Globus pallidus (tissue), 1 donor: ENCODE measurements at places on chromosomes 16 and 17.
A peak's percentile ranks its signal among the peaks of the same experiment; 100 is the strongest.

- DNase-seq: no peak
Measured at GRCh38 chr16:17365211-17365541, 105.6 kb downstream of the XYLT1 start.

- DNase-seq: no peak
Measured at GRCh38 chr16:75323198-75323597, 71.8 kb upstream of the BCAR1 start.

DNA sequence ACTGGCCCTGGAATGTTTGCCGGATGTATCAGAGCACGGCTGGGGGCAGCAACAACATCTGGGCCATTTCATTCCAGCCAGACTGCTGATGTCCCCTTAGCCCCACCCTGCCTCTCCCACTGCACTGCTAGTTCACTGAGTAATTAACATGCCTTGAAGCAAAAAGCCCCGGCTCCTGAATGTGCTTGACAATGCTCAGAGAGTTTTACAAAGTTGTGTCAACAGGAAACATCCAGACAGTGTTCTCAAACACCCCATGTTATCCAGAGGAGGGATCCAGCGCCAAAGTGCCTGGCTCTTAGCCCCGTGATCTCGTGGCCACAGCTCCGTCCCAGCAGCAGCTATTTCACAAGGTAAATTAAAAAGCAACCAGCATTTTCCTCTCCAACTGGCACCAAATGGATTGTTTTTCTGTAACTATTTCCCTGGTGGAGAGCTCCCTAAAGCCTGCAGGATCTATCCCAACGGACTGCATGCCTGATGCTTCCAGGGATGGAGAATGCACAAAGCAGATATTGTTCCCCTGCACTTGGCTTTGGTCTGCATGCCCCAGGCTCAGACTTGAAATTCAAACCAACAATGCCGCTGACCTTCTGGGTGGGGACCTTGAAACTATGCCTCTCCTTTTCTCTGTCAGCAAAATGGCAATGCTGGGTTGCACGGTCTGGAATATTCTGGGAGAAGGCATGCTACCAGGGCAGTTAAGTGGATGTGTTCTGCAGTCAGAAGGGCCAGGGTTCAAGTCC is 115.6 kb upstream of the CDH5 start:
- DNase-seq: peak; percentile 89

GRCh38 chr16:88798772-88799455 is 4.7 kb upstream of the CDT1 start:
- DNase-seq: no peak

- no peak for DNase-seq
Measured at GRCh38 chr17:6340708-6341107, 94.2 kb downstream of the AIPL1 start.

GRCh38 chr17:76246080-76247066 is 6.1 kb upstream of the RNF157 start:
- no peak for DNase-seq

GRCh38 chr16:73058616-73059409 is 10.9 kb upstream of the ZFHX3 start:
- no peak for DNase-seq

GRCh38 chr17:48611213-48611612 is 396 bp upstream of the HOXB7 start:
- no peak for DNase-seq

DNA sequence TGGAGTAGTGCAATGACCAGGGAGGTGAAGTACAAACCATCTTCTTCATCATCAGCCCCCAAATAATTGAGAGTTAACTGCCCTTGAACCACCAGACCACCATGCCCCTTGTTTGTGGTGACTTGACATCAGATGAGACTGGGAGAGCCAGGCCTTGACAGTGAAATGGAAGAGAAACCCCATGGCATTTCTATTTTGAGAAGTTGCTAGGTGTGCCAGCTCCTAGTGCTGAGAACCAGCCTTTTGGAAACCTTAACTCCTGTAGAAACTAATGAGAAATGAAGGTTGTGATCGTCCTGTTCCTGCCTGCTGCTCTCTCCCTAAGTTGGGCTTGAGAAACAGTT is 2.8 kb downstream of the TMEM94 start:
- DNase-seq: no peak

- DNase-seq: no peak
Measured at GRCh38 chr16:79365702-79366101, 234.8 kb downstream of the MAF start.

DNA sequence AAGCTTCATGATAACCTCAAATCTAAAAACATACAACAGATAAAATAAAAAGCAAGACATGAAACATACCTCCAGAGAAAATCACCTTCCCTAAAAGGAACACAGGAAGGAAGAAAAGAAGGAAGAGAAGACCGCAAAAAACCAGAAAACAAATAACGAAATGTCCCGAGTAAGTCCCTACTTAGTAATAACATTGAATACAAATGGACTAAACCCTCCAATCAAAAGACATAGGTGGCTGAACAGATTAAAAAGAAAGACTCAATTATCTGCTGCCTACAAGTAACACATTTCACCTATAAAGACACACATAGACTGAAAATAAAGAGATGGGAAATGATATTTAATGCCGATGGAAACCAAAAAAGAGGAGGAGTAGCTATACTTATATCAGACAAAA is 6.2 kb downstream of the FBXO39 start:
- DNase-seq: no peak

GRCh38 chr16:49660626-49661025 is 195.3 kb downstream of the ZNF423 start:
- no peak for DNase-seq

DNA sequence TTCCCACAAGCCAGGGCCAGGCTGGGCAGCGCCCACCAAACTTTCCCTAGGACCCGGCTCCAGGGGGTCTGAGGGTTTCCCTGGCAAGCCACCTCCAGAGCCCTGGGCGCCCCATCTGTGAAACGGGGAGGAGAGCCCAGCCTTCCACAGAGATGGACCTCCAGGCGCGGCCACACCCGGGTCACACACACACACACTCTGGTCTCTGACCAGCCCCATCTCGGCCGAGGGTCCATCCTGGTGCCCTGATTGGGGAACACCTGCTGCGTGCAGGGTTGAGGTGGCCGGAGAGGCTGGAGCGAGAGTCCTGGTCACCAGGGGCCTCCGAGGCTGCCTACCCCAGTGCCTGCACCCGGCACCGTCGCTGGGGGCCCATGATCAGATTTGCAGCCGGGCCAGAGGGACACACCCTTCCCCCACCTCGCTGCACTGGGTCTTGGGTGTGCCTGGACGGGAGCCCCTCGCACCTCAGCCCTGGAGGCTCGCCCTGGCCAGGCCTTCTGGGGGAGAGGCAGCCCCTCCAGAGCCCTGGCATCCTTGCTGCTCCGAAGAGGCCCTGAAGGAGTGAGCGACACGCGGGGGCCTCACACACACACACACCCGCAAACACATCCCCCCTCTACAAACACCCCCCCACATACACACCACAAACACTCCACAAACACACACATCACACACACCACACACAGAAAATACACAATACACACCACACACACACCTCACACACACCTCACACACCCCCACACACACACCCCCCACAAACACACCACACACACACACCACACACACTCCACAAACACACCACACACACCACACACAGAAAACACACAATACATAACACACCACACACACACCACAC is 29.7 kb downstream of the SLC25A10 start:
- no peak for DNase-seq

DNA sequence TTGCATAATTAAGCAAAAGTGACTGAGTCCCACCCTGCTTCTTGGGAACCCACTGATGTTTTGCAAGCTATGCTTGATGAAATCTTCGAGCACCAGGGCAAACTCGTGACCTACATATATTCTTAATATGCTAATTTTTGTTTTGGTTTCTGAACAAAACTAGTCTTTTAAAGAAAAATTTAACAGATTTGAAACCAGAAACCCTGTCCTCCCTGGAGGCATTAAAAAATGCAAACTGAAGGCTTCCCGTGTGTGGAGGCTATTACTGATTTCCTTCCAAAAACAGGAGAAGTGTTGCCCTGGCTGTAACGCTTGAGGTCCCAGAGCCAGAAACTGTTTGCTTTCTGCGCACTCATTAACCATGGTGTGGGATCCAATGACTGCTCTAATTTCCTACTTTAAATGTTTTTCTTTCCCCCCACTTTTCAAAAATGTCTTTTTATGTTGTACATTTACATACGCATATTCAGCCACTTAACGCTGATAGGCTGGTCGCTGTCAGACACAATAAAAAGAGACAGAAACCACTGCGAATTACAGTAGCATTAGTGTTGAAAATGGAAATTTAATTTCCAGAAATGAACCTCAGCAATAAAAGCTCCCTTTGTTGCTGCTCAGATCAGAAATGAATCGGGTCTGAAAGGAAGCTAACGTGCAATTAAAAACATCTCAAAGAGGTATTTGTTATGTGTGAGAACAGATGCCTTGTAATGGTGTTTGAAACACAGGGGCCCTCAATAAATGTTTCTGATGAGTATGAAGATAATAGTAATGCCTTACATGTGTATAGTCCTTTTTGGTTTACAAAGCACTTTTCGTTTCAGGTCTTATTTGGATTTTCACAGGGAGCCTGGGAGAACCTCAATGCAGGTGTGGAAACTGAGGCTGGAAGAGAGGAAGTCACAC is 39.9 kb upstream of the IRX6 start:
- peak; percentile 6 for DNase-seq

DNA sequence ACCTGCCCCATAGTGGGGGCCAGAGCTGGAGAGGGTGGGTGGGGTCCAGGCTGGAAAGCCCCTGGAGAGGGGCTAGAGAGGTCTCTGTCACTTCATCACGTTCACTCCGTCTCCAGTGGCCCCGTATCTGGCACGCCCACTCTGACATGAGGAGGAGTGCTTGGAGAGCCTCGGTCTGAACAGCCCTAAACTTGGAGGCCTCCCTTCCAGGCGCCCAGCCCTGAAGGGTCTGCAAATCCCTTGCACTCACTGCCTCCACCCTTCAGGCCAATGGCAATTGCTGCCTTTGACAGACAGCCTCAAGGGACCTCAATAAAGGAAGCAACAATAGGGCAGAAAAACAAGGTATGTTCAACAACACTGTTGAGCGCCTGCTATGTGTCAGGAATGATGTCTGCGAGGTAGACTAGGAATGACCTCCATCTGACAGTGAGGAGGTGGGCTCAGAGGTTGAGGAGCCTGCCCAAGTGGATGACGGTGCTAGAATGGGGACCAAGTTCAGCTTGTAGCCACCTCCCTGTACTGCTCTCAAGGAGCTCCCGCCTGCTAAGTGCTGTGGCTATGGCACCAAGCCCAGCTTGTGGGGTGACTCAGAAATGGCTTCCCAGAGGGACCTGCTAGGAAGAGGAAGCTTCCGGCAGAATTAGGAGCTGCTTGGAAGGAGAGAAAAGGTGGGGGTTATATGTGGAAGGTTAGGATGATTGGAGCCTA is 2.9 kb upstream of the EPX start:
- DNase-seq: no peak

DNA sequence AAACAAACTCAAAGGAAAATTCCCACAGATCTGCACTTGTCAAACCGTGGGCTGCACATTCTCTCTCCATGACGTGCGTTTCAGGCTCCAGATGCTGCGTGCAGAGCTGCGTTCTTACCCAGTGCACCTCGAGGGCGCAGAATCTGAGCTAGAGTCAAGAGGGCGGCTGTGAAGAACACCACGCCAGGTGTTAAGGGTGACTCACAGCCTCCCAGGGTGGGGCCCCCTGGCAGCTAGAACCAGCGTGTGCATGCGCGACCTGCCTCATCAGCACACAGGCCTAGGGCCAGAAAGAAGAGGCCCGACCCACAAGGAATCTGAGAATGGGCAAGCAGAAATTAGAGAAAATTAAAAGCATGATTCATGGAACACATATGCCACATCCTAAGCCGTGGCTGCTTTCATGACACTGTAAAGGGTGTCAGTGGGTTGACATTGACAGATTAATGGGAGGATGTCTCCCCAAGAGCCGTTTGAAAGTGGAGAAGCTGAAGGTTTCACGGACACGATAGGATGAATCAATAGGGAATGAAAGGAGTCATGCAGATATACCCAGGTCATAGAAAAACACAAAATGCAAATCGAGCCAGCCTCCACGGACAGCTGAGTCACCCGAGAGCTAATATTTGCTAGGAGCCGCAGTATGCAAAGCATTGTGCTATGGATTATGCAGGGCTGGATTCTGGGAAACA is 29.0 kb downstream of the MARCHF10 start:
- no peak for DNase-seq

- DNase-seq: peak; percentile 7
Measured at GRCh38 chr16:28623172-28623711, 13.4 kb upstream of the SULT1A1 start.

DNA sequence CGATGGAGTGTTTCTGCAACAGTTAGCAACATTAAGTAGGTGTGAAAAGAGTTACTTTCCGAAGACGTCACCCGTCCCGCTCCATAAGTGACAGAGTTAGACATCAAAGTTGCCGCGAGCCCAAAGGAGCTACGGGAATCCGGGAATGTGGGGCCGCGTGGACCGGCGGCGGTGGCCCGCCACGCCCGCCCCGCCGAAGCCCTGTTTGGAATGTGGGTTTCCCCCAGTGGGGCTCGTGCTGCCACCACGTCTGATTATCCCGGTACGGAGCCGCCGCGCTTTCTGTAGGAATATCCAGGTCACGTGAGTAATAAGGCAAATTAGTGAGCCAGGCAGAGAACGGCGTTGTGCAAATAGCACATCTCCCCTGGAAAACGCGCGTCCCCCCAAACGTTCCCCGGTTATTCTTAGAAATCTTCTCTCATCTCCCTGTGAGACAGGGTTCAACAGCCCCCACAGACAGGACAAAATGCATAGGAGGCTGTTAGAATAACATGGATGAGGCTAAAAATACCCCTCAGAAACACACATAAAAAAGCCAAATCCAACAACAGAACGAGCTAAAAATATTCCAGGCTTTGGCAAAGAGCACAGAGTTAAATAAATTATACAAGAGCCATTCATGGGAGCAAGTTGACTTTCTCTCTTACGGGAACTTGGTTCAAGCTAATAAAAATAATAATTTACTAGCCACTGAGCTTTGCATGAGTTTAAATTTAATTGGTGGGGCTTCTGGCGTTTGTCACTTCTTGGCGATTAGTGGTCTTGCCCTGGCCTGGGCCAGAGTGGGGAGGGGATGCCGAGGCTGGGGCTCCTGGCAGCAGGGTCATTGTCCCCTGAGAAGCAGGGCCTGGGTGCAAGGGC is 8.6 kb downstream of the BAHCC1 start:
- DNase-seq: no peak

GRCh38 chr16:30567160-30567990 is 4.1 kb downstream of the ZNF688 start:
- DNase-seq: no peak

DNA sequence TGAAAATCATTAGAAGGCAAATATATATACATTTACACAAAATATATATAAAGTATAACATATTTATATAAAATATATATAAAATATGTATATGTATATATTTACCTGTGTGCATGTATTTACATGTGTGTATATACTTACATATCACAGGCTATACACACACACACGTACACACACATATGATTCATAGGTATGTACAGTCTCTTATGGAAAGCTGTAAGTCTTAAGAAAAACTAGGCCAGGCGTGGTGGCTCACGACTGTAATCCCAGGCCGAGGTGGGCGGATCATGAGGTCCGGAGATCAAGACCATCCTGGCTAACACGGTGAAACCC is 14.7 kb downstream of the TOM1L2 start:
- DNase-seq: no peak
